Right ventricle myocardium superior (tissue), 1 donor: ENCODE measurements at places on chromosomes 11 and 22.
A peak's percentile ranks its signal among the peaks of the same experiment; 100 is the strongest.

- peak; percentile 46 for DNase-seq
Observed at GRCh38 chr11:128471138-128471661, 116.2 kb downstream of the ETS1 start.

DNA sequence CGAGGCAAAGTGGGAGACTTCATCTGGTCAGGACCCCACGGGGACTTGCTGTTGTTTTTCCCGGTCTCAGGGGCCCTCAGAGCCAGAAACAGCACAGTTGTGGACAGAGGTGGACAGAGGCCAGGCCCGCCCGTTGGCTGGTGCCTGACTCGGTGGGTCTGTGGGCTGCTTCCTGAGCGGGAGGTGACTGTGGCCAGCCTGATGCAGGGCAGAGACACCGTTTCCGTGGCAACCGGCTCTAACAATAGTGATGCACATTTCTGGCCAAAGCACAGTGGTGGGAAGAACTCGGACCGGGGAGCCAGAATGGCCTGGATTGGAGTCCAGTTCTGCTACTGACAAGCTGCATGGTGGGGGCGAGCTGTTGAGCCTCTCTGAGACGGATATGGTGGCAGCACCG, 58.7 kb upstream of the ATXN10 start:
- peak; percentile 62 for DNase-seq

DNA sequence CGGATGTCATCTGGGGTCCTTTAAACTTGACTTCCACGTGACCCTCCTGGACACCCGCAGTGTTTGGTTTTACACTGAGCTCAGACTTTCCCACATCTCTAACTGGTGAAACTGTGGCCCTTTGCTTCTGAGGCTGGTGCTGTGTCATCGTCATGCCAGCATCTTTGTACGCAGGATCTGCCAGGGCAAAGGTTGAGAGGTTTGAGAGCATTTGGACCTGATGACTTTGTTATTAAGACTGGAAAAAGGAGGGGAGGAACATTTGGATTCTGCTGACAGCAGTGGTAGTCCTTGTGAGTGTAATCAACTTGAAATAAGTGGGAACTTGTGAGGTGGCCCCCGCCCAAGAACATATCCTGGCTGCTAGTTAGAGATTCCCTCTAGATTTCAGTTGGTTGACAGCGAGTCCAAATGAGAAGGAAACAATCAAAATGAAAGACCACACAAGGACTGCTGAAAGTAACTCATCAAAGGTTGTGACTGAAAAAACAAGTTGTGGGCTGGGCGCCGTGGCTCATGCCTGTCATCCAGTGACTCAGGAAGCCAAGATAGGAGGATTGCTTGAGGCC, 102.5 kb downstream of the KIAA1671 start:
- DNase-seq = no peak

DNA sequence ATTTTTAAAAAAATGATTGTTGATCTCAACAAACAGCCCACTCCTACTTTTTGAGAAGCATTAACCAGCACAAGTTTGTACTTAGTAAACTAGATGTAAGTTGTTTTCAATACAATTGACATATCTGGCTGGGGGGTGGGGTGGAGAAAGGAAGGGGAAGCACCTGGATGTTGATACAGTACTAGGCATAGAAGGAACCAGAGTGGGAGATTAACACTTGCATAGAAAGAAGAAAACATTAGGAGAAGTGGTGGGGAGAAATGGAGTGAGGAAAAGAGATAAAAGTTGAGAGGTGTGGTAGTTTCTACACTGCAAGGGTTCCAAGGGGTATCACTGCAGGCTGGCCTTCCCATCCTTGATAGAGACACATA, 10.6 kb upstream of the GAB2 start:
- no peak for DNase-seq

DNA sequence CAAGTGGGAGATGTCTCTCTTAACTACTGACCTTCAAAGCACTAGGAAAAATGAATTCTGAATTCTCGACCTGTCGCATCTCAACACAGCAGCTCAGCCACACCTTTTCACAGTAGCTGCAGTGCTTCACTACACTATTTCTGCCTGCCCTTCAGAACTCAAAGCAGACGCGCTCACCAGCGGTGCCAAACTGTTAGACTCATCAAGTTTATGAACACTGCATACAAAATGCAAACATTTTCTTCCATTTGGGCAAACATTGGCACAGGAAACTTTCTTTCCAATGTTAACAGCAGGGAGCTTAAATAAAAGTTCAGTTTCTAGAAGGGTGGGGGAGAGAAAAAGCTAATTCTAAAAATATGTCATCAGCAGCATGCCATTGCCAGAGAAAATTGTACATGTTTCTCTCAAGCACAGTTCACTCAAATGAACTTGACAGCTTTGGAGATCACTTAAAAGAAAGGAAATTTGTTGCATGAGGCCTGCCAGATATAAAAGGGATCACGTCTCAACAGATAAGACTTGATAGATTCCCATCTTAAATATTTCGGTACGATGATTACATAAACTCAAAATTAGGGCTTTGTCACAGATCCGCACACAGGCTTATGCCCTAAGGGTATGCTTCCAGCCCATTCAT, 82.7 kb downstream of the CADM1 start:
- peak; percentile 39 for DNase-seq

DNA sequence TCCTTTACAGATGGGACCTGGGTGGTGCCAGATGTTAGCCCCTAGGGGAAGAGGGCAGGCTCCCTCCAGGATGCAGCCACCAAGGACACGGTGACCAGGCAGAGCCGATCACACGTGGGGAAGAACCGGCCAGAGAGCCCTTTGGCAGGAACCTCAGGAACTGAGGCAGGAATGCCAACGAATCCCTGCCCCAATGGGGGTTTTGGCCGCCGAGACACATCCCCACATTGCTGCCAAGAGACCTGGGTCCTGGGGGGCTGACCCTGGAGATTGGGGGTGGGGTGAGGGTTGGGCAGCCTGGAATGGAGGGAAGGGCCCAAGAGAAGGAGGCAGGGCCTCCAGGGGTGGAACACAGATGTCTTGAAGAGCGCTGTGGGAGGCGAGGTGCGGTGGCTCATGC, 28.7 kb upstream of the LMO1 start:
- no peak for DNase-seq

GRCh38 chr11:69680688-69681087, 5.5 kb upstream of the LTO1 start:
- no peak for DNase-seq

GRCh38 chr11:40306938-40307548, 1152.4 kb downstream of the LRRC4C start:
- no peak for DNase-seq

DNA sequence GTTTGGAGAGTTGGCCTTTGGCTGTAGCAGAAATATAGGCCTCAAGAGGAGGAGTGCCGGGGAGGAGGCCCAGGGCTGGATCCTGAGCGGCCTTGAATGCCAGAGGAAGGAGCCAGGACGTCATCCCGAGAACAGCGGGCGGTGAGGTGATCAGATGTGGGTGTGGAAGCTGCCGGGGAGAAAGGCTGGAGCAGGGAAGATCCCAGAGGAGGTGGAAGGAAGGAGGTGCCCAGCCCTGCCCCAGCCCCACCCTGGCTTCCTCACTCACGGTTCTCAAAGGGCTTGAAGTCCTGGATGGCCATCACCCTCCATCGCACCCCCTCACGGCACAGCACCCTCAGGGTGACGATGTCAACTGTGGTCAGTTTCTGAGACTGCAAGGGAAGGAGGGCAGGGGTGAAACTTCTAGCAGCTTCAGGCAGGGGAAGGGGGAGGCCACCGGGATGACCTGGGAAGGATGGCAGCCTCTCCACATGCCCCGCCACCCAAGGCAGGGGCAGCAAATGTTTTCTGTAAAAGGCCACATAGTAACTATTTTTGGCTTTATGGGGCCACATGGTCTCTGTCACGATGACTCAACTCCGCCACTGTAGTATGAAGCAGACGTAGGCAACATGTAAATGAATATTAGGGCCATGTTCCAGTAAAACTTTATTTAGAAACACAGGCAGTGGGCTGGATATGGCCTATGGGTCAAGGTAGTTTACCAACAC, 10.7 kb downstream of the IL2RB start:
- DNase-seq = no peak

DNA sequence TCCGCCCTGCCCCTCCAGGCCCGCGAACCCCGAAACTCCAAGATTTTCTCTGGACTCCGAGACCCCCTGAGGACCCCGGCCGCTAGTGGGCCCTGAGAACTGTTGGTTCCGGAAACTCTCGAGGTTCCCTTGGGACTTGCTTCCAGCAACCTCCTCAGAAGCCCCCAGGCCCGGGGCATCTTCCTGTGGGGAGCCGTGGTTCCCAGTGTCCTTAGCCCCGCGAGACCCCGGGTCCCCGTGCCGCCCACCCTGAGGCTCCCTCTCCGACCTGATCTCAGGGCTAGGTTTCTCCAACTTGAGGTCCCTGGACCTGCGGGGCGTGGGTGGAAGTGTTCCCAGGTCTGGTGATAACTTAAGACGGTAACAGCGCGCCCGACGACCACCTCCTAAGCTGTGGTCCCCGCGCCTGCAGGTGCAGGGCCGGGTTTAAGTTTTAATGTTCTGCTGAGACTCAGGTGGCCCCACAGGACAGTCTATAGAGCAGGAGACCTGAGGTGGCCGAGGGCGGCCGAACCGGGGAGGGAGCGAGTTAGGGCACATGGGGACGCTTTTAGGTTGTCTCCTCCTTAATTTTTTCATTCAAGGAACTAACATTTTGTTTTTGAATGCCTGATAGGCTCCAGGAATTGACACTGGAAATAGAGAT, 720 bp downstream of the FAM118A start:
- DNase-seq = no peak

- DNase-seq = peak; percentile 54
Observed at GRCh38 chr11:12066799-12067508, 43.4 kb upstream of the MICAL2 start.

DNA sequence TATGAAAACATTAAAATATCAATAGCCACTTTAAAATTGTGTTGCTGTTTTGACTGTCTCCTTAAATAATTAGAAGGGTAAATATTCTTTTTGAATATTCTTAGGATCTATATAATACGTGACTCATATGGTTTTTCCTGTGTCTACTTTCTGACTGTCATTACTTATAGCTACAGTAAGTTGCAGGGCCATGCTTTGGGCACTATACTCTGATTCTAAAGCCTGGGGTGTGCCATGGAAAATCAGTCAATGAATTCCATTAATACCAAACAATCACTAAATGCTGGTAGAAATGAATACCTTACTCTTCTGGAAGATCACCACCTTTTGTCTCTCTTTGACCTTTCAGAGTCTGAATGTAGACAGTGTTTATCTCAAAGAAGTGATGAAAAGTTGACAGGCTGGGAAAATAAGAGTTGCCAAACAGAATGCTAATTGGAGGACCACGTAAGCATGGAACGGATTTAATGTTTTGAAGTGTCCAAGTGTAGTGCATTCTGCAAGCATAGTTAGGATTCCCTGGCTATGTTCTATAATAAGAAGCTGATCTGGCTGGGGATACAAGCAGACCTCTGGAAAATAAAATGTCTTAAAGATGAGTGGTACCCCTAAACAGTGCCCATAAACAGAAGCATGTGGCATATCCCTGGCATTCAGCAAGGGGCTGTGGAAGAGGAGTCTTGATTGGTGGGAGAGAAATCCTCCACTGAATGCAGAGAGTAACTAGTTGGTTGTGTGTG, 16.8 kb downstream of the LUZP2 start:
- DNase-seq = no peak

GRCh38 chr11:17531071-17531600, 13.1 kb downstream of the USH1C start:
- DNase-seq = peak; percentile 24

GRCh38 chr11:63914896-63915691, 1.9 kb downstream of the RCOR2 start:
- no peak for DNase-seq

GRCh38 chr11:27124514-27125264, 84.1 kb downstream of the BBOX1 start:
- no peak for DNase-seq

DNA sequence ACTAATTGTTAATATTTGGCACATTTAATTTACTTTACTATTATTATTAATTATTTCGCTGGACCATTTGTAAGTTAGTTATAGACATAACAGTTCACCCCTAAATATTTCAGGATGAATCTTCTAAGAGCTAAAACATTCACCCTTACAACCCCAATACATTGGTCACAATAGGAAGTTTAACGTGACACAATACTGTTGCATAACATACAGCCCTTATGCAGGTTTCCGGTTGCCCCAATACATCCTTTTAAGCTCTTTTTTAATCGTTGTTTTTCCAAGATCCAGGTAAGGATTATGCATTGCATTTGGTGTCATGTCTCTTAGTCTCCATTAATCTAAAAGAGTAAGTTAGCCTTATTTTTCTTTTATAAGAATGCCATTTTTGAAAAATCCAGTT, 71.2 kb downstream of the HSD17B12 start:
- DNase-seq = no peak

DNA sequence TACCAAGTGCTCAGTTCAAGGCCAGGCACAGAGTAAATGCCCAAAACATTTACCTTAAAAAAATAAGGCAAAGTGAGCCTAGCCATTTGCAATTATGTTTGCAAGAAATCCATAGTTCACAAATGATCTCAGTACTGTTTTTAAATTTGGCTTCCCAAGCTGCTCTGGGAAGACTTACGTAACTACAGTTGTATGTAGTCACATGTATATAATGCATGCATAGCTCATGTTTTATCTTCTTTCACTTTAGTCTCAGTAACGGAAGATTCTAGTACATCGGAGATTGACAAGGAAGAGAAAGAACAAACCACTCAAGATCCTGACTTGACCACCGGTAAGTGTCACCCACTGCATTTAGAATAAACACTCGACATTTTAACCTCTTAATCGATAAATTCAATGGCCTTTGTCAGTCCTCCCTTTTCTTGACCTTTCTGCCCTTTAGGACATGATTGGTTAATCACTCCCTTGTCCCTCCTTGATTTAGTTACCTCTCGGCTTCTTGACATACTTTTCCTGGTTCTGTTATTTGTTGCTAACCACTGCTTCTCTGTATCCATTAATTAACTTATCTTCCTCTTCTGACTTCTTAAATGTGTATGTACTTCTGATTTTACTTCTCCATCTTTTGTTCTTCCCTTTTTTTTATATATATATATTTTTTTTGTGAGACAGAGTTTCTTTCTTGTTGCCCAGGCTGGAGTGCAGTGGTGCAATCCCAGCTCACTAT, 18.0 kb upstream of the JHY start:
- DNase-seq = no peak

- DNase-seq = no peak
Observed at GRCh38 chr11:46130286-46130940, 9.2 kb upstream of the PHF21A start.

DNA sequence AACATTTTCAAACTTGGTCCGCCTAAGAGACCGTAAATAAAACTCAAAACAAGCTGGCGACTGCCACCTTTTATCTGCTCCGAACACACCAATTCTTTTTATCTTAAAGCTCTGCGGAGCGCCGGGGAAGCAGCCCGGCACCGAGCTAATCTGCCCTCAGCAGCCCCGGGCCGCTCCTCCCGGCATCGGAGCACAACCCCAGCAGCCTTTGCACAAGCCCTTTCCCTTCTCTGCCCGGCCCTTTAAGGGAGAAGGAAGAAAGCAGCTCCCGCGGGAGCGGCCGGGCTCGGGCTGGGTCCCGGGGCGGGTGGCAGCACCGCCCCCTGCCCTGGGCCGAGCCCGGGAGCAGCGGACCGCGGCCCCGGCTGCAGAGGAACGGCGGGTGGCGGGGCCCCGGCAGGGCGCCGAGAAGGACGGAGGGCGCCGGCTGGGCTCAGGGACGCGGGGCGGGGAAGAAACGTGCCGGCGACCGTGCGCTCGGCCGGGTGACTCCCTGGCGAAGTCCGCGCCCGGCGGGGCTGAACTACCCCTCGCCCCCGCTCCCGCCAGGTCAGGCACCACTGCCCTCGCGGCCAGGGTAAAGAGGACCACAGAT, 133.6 kb upstream of the C11orf58 start:
- DNase-seq = peak; percentile 80
